ENCODE measurements at places on chromosomes 7 and 10.

DNA sequence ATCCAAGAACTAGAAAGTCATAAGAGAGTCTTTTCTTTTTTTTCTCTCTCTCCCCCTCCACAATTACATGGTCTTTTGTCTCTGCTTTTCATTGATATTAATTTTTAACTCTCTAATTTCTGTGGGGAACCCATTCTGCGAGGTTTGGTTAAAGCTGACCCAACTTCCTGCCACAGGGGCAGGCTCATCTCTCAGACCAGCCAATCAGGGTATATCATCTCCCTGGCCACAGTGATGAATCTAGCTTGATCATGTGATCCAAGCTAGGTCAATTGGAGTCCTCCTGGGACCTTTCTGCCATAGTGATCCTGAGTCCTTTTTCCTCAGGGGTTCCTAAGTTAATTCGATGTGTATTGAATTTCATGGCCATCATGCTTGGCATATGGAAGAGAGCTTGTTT is 38.0 kb upstream of the TRUB1 start:
- DNase-seq: no peak

DNA sequence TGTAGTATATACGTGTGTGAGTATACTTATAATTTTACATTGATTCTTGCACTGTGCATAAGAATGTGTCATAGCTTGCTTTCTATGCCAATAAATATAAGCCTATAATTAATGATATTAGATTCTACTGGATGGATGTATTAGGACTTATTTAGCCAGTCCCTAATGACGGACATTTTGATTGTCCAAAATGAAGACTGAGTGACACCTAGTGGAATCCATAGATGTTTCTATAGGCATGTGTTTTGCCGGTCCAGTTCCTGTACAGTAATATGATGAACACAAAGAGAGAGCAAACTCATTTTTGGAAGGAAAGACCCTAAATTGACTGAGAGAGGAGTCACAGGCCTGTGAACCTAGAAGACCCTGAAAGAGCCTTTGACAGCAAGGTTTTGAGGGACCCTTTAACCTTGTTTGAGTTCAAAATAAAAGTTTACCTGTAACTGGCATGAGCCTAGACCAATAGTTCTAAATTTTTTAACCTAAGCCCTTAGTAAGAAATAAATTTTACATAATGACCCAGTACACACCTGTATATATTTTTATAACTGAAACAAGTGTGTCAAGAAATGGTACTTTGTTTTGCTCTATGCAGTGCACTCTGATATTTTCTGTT is 42.4 kb upstream of the AGBL3 start:
- no peak for DNase-seq

GRCh38 chr10:71402005-71402404 is 5.3 kb downstream of the CDH23 start:
- no peak for DNase-seq

DNA sequence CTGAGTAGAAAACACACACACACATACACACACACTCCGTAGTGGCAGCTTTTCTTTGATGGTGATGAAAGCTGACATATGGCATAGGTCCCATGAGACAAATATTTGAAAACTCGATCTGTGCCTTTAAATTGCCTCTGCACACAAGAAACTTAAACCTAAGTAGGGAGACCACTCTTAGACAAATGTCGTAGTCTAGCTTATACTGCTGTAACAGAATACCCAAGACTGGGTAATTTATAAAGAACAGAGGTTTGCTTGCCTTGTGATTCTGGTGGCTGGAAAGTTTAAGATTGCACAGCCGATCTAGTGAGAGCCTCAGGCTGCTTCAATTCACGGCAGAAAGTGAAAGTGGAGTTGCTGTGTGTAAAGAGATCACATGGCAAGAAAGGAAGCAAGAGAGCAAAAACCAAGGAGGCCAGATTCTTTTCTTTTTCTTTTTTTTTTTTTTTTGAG is 489.4 kb upstream of the SORCS1 start:
- DNase-seq: no peak

- DNase-seq: no peak
Measured at GRCh38 chr7:146321301-146321700, 204.7 kb downstream of the CNTNAP2 start.

GRCh38 chr10:55668326-55668922 is 692.6 kb downstream of the ZWINT start:
- no peak for DNase-seq

GRCh38 chr7:39272691-39273090 is 293.5 kb upstream of the YAE1 start:
- DNase-seq: no peak
